NCI-H460 (cell line): ENCODE measurements at places on chromosomes 16 and 17.

DNA sequence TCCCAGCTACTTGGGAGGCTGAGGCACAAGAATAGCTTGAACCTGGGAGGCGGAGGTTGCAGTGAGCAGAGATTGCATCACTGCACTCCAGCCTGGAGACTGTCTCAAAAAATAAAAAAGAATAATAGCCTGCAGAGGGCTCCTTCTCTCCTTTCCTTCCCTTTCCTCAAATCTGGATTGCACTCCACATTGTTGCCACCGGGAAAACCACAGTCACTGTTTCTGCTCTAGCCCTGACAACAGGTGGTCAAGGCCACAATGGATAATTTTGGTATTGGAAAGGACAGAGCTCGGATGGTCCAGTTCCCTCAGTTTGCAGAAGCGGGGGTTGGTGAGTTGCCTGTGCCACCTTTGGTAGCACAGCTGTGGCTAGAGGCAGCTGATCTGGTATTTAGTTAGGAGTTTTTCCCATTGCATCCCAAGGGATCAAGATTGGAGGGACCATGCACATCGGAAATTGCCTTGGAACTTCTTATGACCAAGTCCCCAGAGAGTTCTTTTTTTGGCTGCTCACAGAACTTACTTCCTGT lies 44.7 kb upstream of the PRSS54 start:
- no peak for DNase-seq

DNA sequence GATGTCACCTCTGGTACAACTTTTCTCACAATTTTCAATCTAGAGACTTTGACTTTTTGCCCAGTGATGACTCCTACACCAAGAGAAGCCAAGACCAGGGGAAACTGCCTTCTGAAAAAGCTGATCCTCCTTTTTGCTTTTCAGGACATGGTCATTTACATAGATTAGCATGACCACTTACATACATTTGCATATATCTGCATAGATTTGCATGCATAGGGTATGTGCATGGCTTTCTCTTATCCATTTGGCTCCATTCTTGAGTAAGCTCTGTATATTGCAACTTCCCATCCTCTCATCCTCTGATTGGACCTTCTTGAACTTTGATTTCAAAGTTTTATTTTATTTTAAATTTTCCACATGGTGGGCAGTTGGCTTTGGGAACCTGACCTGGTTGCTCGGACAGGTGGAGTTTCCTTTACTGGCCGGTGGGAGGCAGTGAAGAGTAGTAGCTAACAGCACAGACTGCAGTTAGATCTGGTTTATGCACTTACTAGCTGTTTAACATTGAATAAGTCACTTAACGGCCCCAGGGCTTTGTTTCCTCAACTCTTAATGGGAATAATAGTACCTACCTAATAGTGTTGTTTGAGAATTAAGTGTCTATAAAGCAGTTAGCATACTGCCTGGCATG lies 92.9 kb downstream of the GPR139 start:
- DNase-seq = peak; percentile 14

DNA sequence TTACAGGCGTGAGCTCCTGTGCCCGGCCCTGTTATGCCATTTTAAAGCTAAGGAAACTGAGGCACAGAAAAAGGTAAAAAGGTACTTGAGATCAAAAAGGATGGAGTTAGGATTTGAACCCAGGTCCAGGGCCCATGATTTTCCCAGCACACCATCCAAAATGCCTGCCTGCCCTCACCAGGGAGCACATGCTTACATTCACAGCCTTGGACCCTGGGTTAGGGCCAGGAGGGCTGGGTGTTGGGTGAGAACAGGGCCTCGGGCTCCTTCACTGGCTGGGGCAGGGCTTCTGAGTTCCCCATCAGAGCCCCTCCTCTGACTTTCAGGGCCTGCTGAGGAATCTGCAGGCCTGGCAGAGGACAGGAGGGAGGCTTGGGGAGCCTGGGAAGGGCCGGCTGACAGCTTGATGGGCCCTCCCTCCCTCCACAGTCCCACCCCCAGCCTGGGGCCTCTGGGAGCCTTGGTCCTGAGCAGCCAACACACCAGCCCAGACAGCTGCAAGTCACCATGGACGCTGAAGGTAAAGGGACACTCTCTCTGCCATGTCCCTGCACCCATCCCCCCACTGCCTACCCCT lies at the start of gene QPRT:
Gene QPRT, plus strand, starts transcription at position 490 of the 577 bp plus-strand sequence. Its CDS starts 18 bp downstream, at position 508.
- no peak for DNase-seq

DNA sequence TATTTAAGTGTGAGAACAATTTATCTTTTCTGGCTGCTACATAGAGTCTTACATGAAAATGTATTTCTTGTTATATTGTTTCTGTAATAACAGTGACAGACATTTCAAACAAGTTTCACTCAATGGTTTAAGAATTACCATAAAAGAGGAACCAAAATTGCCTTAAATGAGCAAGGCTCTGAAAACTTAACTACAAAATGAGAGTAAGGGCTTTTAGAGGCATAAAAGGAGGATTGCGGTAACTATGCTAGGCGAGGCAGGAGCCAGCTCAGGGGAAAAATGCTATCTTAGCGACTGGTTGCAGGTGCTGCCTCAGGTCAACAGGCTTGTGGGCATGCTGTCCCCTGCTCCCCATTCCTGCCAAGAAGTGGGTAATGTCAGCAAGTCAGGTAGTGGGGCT lies 81.7 kb upstream of the MSI2 start:
- no peak for DNase-seq

DNA sequence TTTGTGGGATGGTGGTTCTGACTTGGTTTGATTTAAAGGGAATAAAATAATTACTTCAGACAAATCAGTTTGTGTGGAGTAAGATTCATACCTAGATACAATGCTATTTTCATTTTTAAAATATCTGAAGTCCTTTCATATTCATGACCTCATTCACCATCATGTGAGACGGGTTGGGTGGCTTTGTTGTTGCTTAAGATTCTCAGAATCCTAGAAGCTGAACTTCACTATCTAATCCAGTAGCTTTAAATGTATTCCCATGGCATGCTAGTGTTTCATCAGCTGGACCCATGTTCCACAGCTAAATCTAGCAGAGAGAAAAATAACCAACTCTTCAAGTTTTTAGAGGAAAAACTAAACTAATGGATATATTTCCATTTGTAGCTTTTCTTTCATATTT lies 2.7 kb upstream of the AMFR start:
- no peak for DNase-seq

GRCh38 chr17:2511138-2511461 lies 588 bp downstream of the METTL16 start:
- no peak for DNase-seq

DNA sequence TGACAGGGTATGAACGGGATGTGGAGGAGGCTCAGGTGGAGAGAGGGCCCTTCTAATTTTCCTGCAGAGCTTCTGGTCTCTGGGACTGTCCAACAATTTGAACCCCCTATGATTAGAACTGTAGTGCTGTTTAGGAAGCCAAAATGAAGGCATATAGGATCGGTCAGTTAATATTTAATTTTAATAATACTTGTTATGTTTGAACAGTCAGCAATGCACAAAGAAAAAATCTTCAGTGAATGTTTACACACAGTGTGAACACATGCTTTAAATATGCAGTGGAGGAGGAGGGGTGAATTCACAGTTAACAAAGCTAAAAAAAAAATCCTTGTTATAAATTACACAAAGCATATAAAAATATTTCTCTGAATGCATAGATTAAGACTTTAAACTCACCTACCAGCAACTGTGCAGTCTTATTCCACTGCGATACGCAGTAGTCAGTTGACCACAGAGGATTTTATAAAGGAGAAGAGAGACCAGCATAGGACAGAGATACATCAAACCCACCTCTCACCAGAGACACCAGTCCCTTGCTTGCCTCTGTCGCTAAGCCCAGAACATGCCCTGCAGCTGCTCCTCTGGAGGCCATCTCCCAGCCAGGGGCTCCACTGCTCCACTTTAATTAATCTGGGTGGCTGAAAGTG lies 14.6 kb downstream of the ANKRD40 start:
- DNase-seq = no peak
